ENCODE measurements at places on chromosomes 13 and 19.

- DNase-seq = no peak
Observed at GRCh38 chr13:107329991-107330390, 762.1 kb upstream of the ARGLU1 start.

DNA sequence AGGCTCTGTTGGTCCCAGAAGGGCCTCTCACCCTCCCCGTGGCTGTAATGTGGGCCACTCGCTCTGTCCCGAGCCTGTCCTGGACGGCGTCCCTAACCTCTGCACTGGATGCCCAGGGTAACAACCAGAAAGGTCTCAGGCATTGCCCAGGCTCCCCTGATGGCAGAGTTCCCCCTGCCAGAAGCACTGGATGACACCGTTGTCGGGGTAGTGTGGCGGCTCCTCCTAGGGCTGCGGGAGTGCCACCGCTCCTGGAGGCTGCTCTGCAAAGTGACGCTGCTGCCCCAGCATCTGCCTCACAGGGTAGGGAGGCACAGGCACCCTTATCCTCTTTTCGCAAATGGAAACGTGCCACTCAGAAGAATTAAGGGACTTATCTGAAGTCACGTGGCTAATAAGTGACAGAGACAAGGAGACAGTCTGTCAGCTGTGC is 32.0 kb downstream of the MPHOSPH8 start:
- no peak for DNase-seq

DNA sequence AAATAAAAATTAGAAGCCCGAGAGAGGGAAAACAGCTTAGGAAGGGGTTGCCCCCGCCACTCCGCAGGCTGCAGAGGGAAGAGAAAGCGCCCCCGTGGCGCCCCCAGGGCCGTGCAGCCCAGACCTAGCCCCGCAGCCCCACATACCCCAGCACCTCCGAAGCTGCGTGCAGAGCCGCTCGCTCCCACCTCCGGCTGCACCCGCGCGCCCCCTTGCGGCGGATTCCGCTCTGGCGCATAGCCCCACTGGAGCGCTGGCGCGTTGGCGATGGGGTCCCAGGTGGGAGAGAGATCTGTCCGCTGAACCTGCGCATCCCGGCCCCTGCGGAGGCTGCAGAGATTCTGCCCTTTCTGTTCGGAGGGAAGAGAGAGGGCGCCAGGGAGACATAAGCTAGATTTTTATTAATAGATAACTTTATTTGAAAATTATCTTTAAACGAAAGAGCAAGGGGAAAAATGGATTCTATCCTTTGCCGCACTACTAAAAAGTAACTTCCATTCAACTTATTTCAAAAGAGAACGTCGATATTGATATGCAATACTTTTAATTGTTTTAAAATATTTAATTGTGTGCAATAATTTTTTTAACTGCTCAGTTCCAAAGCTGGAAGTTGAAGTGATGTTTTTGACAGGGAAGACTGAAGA is 11.7 kb upstream of the CLN5 start:
- peak; percentile 58 for DNase-seq

DNA sequence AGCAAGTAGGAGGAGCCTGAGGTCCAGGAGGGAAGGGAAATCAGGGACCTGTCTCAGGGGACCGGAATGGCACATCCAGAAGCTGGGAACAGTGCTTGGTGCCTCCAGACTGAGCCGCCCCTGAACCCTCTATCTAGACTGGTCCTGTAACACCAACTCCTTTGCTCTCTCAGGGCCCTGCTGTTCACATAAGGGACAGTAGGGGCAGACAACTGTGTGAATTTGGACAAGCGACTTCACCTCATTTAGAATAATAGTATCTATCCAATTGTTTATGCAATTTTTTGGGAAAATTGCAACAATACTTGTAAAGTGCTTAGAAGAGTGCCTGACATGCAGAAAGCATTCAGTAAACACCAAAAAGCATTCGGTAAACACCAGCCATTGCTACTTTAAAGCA is 14.0 kb downstream of the SYMPK start:
- DNase-seq = no peak

GRCh38 chr13:19618977-19619376 is 14.5 kb upstream of the MPHOSPH8 start:
- DNase-seq = no peak

- no peak for DNase-seq
Observed at GRCh38 chr13:27975564-27976361, 6.6 kb upstream of the CDX2 start.

DNA sequence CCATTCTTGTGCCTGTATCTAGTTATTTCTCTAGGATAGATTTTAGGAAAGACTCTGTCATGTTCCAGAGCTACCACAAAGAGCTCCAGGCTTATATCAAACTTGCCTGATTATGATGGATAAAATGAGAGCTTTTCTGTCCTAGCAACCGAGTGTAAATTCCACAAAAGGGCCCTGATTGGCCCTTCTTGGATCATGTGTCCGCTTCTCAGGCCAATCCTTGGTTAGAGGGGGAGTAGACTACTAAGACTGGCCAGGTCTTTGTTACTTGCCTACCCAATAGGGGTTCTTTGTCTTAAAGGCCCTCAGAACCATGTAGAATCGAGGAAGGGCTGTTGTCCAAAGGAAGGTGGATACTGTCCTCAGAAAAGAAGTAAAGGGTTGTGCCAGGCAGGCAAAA is 2.4 kb downstream of the DHX34 start:
- no peak for DNase-seq

DNA sequence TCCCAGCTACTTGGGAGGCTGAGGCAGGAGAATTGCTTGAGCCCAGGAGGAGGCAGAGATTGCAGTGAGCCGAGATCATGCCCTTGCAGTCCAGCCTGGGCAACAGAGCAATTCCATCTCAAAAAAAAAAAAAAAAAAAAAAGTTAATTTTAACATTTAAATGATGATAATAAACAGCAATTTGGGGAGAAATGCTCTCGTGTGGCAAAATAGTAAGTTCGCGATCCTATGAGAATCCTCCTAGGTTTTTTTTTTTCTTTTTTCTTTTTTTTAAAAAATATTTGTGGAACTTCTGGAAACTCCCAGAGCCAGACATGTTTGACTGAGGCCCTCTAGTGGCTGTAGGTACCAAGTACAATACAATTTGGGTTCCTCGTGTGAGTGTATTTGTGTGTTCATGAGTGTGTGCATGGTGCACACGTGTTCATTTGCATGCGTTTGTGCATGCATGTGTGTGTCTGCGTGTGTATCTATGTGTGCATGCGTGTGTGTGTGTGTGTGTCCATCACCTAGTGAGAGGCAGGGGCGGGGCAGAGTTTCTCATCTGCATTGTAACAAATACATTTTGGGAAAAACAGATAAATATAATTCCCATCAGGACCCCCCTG is 31.2 kb downstream of the TMPRSS9 start:
- DNase-seq = peak; percentile 40

GRCh38 chr13:38376546-38376945 is 26.9 kb downstream of the UFM1 start:
- no peak for DNase-seq

- no peak for DNase-seq
Observed at GRCh38 chr13:39457274-39457673, 145.7 kb downstream of the LHFPL6 start.

- no peak for DNase-seq
Observed at GRCh38 chr19:17842663-17843291, 5.0 kb downstream of the JAK3 start.

- no peak for DNase-seq
Observed at GRCh38 chr19:15675560-15675959, 2.7 kb downstream of the CYP4F12 start.

GRCh38 chr19:1122972-1123363 is 19.2 kb downstream of the GPX4 start:
- no peak for DNase-seq

DNA sequence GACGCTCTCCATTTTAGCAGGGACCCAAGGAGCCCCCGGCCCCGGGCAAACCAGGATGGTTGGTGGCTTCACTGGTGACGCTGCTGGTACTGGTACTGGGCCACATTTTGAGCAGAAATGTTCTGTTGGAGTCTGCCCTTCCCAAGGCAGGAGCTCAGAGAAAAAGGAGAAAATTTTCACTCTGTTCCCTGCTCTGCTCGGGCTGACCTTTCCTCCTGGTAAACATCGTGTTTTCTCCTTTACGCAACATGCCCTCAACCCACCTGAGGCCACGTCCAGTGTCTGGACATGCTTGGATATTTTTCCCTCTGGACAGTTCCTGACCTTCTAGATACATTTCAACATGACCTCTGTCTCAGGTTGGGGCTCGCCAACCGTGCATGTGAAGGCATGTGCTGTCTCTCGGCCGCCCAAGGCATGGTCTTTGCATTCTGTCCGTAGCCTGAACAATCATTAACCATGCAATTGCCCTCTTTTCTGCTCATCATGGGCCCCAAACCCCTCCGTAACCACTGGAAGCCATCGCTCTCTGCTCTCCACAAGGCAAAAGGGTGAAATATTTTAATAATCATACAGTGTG is 115.2 kb upstream of the PEG3 start:
- no peak for DNase-seq

- no peak for DNase-seq
Observed at GRCh38 chr19:4908781-4909155, 533 bp upstream of the UHRF1 start.

DNA sequence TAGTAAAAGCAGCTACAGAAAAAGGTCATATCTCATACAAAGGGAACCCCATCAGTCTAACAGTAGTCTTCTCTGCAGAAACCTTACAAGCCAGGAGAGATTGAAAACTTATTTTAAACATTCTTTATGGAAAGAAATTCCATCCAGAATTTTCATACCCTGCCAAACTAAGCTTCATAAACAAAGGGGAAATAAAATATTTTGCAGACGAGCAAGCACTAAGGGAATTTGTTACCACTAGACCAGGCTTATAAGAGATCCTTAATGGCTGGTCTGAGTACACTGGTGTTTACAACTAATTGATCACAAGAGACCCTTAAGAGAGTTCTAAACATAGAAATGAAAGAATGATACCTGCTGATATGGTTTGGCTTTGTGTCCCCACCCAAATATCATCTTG is 128.6 kb upstream of the TNFSF11 start:
- no peak for DNase-seq

DNA sequence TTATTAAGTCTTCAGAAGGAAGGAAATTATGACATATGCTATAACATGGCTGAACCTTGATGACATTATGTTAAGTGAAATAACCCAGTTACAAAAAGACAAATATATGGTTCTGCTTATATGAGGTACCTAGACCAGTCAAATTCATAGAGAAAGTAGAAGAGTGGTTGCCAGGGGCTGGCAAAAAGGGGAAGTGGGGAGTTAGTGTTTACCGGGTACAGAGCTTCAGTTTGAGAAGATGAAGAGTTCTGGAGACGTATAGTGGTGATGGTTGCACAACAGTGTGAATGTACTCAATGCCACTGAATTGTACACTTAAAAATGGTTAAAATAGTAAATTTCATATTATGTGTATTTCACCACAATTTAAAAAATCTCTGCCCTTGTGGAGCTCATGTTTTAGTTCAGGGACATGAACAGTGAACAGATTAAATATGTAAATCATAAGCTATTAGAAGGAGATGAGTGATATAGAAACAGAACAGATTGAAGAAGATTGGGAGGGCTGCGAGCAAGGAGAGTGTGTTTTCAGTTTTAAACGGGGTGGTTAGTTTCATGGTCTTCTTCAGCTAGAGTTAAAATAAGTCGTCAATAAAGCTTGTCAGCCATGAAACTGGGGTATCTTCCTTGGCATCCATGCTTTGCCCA is 355.2 kb downstream of the KCNRG start:
- DNase-seq = no peak

- DNase-seq = no peak
Observed at GRCh38 chr19:35890113-35890650, 10.2 kb downstream of the NFKBID start.

GRCh38 chr13:28584873-28585381 is 74.0 kb upstream of the POMP start:
- no peak for DNase-seq

DNA sequence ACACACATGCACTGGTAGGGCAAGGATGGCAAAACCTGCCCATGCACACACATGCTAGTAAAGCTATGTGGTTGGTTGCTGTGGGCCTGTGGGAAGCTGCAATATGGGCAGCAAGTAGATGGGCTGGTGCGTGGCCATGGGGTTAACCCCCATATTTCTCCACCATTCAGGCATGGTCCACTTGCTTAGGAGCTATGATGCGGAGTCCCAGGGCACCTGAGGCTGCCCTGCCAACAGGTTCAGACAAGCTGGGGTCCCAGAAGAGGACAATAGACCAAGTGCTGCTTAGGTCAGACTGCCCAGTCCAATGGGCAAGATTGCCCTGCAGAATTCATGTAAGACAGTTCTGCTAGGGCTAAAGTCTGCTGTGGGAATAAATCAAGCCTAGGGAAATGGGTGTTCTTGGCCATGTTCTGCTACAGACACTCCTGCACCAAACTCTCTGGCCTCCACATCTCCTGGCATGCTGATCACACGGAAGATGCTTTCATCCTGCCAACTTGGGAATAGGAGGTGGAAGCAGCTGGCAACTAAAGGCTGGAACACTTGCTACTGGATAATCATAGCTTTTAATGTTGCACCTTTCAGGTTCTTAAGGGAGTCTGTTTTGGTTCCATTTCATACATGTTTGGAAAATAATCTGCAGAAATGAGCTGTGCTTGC is 646.3 kb upstream of the SLITRK1 start:
- DNase-seq = no peak

DNA sequence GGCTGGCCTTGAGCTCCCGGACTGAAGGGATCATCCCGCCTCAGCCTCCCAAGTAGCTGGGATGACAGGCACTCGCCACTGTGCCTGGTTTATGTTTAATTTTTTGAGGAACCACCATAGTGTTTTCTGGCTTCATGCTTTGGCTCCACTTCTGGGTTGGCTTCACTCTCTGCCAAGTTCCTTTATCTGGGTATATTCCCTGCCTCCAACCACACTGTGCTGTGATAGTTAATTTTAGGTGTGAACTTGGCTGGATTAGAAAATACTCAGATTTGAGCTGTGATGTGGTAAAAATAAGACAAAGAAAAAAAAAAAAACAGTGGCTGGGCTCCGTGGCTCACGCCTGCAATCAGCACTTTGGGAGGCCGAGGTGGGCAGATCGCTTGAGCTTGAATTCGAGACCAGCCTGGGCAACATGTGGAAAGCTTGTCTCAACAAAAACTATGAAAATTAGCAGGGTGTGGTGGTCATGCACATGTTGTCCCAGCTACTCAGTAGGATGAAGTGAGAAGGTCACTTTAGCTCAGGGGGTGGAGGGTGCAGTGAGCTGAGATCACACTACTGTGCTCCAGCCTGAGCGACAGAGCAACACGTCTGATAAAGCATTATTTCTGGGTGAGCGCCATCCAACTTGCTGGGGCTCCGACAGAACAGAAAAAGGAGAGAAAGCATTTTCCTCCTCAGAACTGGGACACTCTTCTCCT is 7.5 kb upstream of the ILF3 start:
- DNase-seq = no peak

GRCh38 chr13:95380468-95381211 is 79.4 kb upstream of the ABCC4 start:
- peak; percentile 79 for DNase-seq

- no peak for DNase-seq
Observed at GRCh38 chr13:100530671-100531213, 57.8 kb downstream of the GGACT start.

- DNase-seq = no peak
Observed at GRCh38 chr19:19487950-19488874, 27.1 kb downstream of the TSSK6 start.

DNA sequence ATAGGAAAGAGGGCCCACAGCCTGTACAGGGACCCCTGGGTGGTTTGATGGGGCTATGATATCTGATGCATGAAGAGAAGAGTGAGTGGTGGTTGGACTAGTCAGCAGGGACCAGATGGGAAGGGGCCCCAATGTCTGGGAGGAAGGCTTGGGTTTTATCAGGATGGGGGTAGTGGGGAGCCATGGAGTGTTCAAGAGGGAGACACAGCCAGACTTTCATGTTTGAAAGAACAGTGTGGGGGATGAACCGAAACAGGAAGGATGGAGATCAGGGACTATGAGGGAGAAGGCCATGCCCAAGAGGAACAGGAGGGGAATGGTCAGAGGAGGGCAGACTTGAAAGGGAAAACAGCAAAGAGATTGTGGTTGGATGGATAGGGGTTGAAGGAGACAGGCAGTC is 63.1 kb downstream of the UNC13A start:
- DNase-seq = no peak
